ENCODE measurements at places on chromosomes 7 and 10. TPM values are rescaled to one million over a fixed set of nuclear protein-coding genes. Genes with fewer than 3 reads are reported as not detected.

- DNase-seq = no peak
These were observed 166.2 kb upstream of the FAM3C start for GRCh38 chr7:121562259-121562658.

GRCh38 chr10:132614431-132615340 is 77.1 kb downstream of the INPP5A start:
- DNase-seq = no peak

GRCh38 chr7:91357379-91357778 is 93.1 kb downstream of the FZD1 start:
- no peak for DNase-seq

GRCh38 chr7:71236230-71237105 is 104.5 kb downstream of the GALNT17 start:
- no peak for DNase-seq

DNA sequence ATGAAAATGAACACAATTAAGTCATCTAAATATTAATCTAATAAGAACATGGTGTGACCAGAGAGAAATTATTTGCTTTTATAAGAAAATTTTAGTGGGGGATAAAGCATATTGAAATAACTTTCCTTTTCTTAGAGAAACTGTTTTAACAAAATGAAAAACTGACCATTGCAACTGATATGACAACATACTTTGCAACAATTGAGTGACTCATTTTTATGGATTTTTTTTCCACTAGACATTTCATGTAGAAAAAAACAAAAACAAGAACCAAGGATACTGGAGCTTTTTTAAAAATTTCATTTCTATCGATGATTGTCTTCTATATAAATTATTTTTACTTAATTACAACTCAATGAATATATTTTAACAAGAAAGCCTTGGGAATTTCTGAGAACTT is 90.0 kb downstream of the C1GALT1 start:
- no peak for DNase-seq

DNA sequence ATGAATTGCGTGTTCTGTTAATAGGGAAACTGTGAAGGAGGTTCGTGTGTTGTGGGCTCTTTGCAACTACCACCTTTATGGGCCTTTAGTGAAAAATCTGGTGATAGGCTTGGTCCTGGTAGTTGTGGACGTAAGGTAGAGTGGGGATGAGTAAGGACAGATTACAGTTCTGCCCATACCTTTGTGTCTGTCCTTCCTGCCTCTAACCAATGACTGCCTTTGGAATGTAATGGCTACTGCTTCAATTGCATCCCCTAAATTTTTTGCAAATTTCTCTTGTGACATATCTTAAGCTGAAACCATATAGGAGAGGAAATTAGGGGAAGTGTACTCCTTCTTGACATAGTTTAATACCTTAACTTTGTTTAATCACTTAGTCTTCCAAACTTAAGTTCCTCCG is 82.3 kb downstream of the ADK start:
- DNase-seq = no peak

Gene MKLN1
- polyA plus RNA-seq = 18.5 TPM

Measured in CD14-positive monocyte (primary cell).